Left kidney (tissue), 8 donors: ENCODE measurements at places on chromosomes 13 and 19. TPM values are rescaled to one million over a fixed set of nuclear protein-coding genes. Genes with fewer than 3 reads are reported as not detected.

ZNF569 gene
- 14.1 TPM for polyA plus RNA-seq

KLK15 gene
- polyA plus RNA-seq: not detected

DNA sequence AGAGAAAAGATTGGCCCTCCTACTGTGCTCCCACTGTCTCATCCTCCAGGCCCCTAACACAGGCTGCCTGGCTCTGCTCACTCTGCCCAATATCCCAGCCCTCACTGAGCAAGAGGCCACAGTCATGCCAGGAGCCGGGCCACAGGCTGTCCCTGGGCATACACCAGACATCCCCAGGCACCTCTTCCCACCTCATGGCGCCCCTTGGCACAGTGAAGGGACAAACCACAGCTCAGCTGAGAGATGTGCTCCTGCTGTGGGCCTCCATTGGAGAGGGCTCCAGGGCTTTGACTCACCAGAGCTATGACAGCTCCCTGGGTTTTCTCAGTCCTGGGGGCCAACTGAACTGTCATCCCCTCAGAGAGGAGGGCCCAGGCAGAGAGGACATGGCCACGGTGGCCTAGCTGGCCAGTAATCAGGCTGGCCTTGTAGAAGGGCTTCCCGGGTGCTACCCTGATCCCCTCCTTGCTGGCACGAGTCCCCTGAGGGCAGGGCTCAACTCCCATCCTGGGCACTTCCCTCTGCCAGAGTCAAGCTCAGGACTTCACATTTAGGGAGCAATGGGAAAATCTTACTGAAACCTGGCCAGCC lies 220.9 kb downstream of the TUBA3C start:
- no peak for DNase-seq

DNA sequence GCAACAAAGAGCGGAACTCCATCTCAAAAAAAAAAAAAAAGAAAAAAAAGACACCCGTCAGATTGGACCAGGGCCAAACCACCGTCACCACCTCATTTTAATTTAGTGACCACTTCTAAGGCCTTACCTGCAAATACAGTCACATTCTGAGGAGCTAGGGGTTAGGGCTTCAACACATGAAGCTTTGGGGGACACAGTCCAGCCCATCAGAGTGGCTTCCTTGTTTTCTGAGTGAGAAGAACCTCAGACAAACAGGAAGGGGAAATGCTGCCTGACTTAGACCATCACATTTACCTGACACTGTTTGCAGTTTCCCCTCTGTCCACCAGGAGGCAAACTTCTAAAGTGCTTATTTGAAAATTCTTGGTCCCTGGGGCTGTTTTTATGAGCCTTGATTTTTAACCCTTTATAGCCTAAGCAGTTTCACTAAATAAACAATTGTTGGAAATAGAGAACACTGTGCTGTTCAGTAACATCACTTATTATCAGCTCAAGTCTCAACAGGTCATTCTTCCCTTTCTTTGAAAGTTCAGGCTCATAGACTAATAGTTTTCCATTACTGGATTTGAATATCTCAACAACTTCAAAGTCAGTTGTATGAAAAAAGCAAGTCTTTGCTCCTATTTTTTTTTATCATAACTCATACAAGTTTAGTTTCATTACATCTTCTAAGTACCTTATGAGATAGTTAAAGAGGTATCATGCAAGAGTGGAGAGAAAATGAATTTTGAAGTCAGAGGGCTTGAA lies 74.9 kb upstream of the WASF3 start:
- DNase-seq: peak; percentile 82

MYH14 gene
- 22.9 TPM for polyA plus RNA-seq

CA11 gene
- polyA plus RNA-seq: 21.1 TPM

- DNase-seq: no peak
Observed at GRCh38 chr19:33670398-33670797, 48.6 kb downstream of the CHST8 start.

- DNase-seq: no peak
Observed at GRCh38 chr13:99078017-99078771, 100.3 kb upstream of the DOCK9 start.

- DNase-seq: peak; percentile 58
Observed at GRCh38 chr19:3403489-3404323, 37.3 kb downstream of the NFIC start.

- no peak for DNase-seq
Observed at GRCh38 chr19:46608178-46608577, 7.0 kb downstream of the CALM3 start.

DNA sequence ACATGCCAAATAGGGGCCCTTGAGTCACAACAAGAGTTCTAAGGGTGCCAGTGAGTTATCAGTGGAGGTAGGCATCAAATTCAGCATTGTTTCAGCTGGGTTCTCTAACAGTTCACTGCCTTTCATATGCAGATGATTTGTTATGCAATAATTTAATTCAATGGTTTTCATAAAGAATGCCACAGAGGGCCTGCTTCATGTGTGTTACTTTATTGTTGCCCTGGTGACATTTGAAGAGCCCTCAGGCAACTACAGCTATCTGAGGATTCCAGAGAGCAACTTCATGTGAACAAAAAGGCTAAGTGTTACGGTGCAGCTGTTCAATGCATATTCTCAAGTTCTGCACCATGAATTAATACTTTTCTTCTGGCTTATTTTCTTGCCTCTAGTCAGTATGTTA lies 43.1 kb upstream of the STARD13 start:
- DNase-seq: no peak

DNA sequence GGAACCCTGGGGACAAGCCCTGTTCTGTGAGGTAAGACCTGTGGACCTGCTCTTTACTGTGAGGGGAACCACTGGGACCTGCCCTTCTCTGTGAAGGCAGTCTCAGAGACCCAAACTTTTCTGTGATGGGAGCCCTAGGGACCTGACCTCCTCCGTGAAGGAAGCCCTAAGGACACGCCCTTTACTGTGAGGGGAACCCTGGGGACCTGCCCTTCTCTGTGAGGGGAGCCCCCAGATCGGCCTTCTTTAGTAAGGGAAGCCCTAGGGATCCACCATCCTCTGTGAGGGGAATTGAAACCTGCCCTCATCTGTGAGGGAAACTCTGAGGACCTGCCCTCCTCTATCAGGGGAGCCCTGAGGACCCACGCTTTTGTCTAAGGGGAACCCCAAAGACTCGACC lies 343.5 kb downstream of the UQCRFS1 start:
- DNase-seq: no peak
